ENCODE measurements at places on chromosomes 1 and 21.

DNA sequence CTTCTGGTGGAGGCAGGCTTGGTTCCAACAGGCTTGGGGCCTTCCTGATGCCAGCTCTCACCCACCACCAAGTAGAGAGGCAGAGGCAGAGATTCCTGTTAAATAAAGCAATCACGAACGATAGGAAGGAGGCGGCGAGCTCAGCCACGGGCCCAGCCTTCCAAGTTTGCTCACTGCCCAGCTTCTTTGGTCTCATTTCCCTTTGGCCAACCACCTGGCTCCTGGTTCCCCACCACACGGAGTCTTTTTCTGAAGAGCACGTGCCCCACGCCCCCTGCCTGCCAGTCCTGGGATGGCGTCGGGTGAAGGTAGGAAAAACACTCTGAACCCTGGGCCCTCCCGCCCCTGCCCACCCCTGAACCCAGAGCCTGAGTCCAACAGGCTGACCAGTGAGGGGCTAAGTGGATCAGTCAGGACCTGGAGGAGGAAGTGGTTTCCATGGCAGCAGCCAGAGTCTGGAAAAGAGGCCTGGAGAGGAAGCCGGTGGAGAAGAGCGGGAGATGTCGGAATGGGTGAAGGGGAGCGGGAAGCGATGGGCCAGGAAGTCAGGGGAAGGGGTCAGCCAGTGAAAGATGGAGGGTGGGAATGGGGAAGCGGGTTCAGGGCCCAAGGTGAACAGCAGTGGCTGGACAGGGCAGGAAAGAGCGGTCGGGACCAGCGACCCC, 158.2 kb upstream of the KLHDC7A start:
- DNase-seq, result no peak

DNA sequence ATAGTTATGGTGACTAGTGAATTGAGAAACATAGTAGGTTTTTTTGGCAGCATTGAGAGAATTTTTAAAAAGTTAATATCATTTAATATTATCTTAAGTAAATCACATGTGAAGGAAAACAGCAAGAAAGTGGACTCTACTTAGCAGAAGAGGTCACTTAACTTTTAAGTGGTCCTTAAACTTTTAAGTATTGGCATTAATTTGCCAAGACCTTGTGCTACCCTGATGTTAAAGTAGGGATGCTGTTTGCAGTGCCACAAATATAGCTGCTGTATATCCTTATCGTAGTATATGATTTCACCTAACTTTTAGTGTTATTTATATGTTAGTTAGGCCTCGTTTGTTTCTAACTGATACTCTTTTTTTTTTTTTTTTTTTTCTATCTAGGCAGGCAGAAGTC, 40.2 kb downstream of the SMG7 start:
- no peak for DNase-seq

GRCh38 chr1:209601809-209602657, 18.5 kb downstream of the CAMK1G start:
- peak; percentile 36 for DNase-seq

GRCh38 chr1:168452329-168452728, 91.5 kb downstream of the XCL2 start:
- no peak for DNase-seq

GRCh38 chr1:204692841-204693356, 7.4 kb upstream of the LRRN2 start:
- no peak for DNase-seq

- DNase-seq, result no peak
Measured at GRCh38 chr21:44892095-44892494, 18.6 kb upstream of the PTTG1IP start.

- no peak for DNase-seq
Measured at GRCh38 chr21:31286621-31287020, 57.4 kb downstream of the TIAM1 start.

DNA sequence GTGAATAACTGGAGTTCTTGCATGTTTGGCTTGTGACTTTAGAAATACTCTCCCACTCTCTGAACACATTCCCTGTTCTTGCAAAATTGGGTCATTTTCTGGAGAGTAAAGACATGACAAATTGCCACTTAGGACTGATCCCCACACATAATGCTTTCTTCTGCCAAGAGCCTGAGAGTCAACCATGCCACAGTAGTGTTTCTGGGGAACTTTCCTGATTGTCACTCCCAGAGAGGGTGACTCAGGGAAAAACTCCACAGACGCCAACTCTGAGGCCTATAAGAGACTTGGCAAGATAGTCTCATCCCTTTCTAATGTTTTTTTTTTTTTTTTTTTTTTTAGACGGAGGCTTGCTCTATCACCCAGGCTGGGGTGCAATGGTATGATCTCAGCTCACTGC, 157.8 kb downstream of the ATG4C start:
- DNase-seq, result no peak

DNA sequence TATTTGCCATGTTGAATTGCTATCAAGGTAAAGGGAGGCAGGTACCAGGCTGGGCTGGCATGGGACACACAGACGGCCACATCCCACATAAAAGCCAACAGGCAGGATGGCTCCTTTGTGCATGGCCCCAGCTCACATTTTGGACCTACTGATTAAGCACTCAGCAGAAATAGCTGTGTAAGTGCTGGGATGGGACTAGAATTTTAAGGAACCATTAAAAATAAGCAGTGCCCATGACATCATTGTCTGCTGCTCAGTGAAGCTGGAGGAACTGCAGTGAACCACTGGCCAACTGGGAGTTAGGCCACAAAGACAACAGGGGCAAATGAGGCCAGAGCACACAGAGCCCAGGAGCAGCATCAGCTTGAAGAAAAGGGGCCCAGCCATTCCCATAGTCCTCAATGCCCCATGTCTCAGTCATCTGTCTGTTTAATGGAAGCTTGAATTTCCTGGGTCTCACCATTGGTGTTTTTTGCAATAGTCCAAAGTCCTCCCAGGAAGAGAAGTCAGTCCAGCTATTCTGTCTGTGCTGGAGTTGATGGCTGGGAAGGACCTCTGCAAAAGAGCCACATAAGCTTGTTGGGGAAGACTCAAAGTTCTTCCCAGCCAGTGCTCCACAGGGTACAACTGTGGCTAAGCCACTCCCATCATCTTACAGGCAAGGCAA, 45.3 kb upstream of the TNR start:
- DNase-seq, result no peak

DNA sequence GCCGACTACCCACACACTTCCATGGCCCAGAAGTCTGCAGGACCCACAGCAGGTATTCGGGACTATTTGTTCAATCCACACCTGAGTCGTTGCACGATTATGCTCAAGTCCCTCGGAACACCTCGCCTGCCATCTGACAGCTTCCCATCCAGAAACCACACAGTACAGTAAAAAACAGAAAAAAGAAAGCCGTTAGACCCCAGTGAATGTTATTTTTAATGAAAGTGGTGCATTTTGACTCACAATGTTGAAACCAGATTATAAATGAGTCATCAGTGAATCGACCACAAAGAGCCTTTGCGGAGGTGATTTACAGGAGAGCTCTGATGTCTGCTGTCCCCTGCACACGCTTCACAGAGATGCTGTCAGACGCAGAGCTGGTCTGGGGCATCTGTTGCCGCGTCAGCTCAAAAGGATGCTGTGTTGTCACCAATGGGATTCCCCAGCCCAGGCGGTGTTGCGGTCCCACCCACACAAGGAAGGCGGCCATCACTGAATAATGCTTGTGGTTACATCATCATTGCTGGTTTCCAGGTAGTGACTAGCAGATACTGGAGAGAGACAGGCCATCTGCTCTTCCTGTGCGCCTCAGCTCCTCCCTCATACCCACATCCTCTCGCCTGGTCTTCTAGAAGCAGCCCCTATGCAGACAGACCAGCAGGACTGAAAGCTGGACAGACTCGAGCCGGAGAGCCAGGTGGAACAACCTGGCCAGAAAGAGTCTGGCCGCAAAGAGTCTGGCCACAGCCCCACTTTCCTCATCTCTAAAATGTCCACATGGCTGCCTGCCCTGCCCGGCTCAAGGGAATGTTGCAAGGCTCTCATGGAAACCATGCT, 116.8 kb downstream of the TOMM20 start:
- peak; percentile 87 for DNase-seq

DNA sequence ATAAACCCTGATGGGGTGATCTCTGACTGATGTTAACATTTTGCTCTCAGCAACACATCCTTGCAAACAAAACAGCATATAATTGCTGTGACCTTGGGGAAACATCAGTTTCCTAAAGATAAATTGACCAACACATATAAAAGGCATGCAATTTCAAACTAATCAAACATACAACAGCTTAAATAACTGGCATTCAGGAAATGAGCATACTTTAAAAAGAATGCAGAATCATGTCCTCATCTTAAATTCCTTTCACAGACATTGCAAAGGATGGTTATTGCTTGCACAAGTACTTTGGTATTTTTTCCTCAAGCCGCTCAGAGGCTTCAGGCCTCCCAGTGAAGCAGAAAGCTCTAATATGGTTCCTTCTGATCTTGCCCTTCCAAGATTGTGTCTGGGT, 53.4 kb upstream of the RGS18 start:
- no peak for DNase-seq

DNA sequence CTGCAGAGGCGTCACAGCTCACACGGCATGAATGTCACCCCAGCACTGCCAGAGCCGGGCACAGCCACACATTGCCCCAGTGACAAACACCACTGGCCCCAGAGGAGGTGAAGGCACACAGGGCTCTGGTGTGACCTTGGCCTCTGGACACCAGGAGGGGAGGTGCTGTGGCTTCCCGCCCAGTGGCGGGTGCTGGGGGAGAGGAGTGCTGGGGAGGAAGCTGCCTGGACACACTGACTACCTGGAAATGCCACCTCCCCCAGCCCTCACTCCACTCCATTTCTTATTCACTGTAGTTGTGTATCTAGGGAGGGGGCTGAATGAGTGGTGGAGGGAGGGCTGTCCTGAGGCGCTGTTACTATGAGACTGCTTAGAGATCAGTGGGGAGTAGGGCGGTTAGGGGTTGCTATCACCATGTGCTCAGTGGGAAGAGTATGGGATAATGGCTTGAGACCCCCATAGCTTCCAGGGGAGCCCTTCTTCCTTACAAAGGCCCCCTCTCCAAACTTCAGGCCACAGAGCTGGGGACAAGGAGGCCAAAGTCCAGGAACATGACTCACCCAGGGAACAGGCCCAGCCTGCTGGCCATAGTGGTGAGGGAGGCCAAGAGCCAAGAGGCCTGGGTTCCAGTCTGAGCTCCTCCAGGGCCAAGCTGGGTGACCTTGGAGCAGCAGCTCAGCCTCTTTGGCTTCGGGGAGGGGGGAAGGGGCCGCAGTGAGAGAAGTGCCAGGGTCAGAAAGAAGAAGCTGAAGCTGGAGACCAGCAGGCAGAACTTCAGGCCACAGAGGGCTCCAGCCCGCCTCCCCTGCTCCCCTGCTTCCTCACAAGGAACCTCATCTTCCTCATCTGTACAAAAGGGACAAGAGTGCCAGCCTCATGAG, 40.1 kb downstream of the AHDC1 start:
- no peak for DNase-seq

Data from stimulated activated CD4-positive, alpha-beta T cell treated with anti-CD3 and anti-CD28 coated beads, Interleukin-2, amount 100 ng/mL, for 48 hours (primary cell).